ENCODE measurements at places on chromosomes 12 and 14. TPM values are rescaled to one million over a fixed set of nuclear protein-coding genes. Genes with fewer than 3 reads are reported as not detected.

Gene RAB3IP
- 63.3 TPM for polyA plus RNA-seq

Gene MAP3K9
- 8.5 TPM for polyA plus RNA-seq

Gene HOXC6
- not detected for polyA plus RNA-seq

Gene LRP1-AS
- polyA plus RNA-seq = not detected

Gene HOTAIR
- not detected for polyA plus RNA-seq

Gene CLEC14A
- 13.6 TPM for polyA plus RNA-seq

Gene ACTR10
- 67.5 TPM for polyA plus RNA-seq

Gene LRTM2
- polyA plus RNA-seq = 7.7 TPM

Gene KLHL33
- polyA plus RNA-seq = not detected

Gene PIANP
- 63.9 TPM for polyA plus RNA-seq

Gene ST8SIA1
- 1.6 TPM for polyA plus RNA-seq

Gene NUDT14
- polyA plus RNA-seq = 63.7 TPM

Gene GON7
- 10.0 TPM for polyA plus RNA-seq

Gene PAX9
- 2.8 TPM for polyA plus RNA-seq

Gene POTEG
- not detected for polyA plus RNA-seq

Gene OR6C2
- not detected for polyA plus RNA-seq

Gene AMN
- 0.41 TPM for polyA plus RNA-seq

Gene TRPV4
- polyA plus RNA-seq = 0.14 TPM

Gene SRRM4
- 10.0 TPM for polyA plus RNA-seq

Gene PLEKHG7
- polyA plus RNA-seq = not detected
